Right kidney (tissue), 9 donors: ENCODE measurements at places on chromosomes 16 and 17.

GRCh38 chr17:40551091-40551878, 14.0 kb downstream of the CCR7 start:
- DNase-seq, result no peak

- DNase-seq, result peak; percentile 68
These were observed 500 bp downstream of the COX6A2 start for GRCh38 chr16:31427441-31428278.

GRCh38 chr17:49121696-49122292, 10.8 kb upstream of the B4GALNT2 start:
- DNase-seq, result no peak

DNA sequence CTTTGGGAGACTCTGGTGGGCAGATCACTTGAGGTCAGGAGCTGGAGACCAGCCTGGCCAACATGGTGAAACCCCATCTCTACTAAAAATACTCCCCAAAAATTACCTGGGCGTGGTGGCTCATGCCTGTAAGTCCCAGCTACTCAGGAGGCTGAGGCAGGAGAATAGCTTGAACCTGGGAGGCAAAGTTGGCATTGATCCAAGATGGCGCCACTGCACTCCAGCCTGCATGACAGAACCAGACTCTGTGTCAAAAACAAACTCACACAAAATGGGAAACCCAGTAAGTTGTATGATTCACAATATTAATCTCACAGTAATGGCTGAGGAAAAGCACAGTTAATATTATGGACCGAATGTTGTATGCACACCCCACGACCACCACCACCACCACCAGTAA, 24.3 kb downstream of the WSB1 start:
- no peak for DNase-seq

DNA sequence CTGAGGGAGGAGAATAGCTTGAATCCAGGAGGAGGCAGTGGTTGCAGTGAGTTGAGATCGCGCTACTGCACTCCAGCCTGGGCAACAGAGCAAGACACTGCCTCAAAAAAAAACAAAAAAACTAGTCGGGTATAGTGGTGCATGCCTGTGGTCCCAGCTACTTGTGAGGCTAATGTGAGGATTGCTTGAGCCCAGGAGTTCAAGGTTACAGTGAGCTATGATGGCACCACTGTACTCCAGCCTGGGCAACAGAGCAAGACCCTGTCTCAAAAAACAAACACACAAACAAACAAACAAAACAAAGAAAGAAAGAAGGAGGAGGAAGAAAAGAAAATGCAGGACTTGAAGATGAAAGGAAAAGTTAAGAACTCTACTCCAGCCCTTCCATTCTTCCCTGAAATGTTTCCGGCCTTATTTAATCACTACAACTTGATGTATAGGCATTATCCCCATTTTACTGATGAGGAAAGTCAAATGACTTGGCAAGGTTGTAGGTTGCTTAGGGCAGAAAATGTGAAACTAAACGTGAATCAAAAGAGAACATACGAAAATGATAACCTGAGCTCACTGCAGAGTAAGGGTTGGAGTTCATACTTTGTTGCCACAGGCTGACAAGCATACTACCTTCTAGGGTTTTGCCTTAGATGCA, 30.0 kb downstream of the PSME3IP1 start:
- DNase-seq, result no peak

- DNase-seq, result no peak
These were observed 32.3 kb downstream of the BRCA1 start for GRCh38 chr17:43092901-43093300.

DNA sequence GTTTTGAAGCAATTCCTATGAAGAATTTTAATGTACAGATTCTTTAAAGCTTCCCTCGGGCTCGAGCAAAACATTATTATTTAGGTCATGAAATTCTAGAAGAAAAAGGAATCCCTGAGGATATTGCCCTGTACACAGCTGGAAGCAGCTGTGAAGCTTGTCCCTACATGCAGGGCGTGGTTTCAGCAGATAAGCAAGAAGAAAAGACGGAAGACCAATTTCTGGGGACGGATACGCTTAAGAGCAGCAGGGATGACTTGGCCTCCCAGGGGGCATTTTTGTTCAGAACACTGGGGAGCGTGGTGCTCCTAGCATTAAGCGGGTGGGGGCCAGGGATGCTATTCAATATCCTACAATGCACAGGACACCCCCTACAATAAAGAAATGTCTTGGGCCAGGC, 34.3 kb downstream of the LITAF start:
- no peak for DNase-seq
